Activated CD4-positive, alpha-beta T cell treated with anti-CD3 and anti-CD28 coated beads for 36 hours (primary cell): ENCODE measurements at places on chromosomes 12 and 14. TPM values are rescaled to one million over a fixed set of nuclear protein-coding genes. Genes with fewer than 3 reads are reported as not detected.

The CKAP4 gene
- total RNA-seq = 15.6 TPM

The HOXC6 gene
- not detected for total RNA-seq

The RALGAPA1 gene
- total RNA-seq = 20.3 TPM

DNA sequence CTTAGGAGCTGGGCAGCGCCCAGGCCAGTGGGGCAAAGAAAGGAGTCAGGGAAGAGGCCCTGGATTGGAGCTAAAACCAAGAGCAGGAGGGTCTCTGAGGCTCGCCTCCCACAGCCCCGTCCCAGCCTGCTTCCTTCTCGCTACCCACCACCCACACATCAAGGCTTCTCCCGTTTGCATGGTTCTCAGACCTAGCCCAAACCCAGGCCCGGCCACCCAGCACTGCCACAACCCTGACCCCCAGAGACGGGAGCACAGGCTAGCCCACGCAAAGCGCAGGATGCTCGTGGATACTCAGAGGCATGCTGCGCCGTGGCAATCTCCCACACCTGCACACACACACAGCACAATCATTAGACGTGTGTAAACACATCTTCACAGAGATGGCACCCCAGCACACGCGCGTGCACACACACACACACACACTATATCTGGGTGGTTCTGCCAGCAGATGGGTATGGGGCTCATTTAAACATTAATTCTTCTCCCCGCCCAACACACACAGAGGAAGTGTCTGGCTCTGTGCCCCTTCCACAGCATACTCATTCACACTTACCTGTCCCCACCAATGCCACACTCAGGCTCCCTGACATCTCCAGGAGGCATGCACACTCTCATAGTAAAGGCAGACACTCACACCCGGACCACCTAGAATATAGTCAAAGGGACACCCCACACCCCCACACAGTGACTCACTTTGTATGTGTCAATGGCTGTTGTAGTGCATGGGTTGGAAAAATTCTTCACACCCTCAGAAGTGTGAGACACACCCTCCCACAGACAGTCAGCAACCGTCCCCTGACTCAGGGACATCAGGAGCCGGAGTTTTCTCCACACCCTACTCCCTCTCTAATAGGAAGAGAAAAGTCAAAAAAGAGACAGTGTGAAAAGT, 1.1 kb downstream of the CARMIL3 start:
- DNase-seq = peak; percentile 81

DNA sequence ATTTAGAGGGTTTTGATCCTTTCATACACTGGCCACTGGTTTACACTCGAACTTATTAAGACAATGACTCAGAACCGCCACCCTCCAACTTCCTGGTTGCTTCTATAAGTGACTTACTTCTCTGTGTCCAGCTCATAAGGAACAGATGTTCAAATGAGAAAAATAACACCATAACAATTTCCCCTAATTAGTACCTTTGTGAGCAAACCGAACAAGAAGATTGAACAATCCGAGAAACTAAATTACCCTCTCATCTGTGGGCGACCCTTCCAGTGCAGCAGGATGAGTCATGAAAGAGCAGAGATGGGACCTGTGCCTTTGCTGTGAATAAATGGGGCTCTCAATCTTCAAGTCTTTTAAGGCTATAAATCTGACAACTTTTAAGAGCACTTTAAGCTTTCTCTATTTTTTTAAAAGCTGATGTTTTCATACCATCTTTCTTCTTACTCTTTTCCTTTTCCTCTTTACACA, 146.8 kb upstream of the RASSF8 start:
- DNase-seq = peak; percentile 25

DNA sequence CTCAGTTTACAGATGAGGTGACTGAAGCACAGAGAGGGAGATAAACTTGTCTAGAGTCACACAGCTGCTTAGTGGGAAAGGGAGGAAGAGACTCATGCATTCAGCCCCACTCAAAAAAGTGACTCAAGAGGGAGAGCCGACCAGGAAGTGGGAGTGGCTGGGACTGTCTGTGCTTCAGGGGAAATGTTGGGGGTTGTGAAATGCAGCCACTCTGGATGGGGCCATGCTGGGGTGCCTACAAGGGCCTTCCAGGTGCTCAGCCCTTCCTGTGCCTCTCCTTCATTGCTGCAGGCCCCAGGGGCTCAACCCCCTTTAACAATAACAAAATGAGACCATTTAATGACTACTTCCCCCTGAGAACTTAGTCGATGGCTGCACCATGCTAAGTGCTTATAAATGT, 41.8 kb downstream of the CACNA1C start:
- no peak for DNase-seq

DNA sequence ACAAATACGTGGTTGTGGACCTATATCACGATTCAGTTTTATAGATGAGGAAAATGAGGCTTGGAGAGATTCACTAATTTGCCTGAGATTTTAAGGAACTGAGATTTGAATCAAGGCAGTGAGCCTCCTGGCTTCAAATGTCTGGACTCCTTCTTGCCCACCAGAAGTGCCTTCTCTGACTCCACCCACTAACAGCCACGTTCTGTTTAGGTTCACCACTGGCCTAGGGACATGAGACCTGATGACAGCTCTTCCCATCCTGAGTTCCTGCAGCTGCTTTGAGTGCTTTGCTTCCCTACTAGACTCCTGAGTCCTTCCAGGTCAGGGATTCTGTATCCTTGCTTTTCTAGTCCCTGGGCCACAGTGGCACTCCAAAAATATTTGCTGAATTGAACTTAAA, 57.1 kb downstream of the PLBD1 start:
- no peak for DNase-seq

GRCh38 chr12:21895651-21896050, 45.6 kb downstream of the ABCC9 start:
- no peak for DNase-seq
